ENCODE measurements at places on chromosomes 1 and 21. TPM values are rescaled to one million over a fixed set of nuclear protein-coding genes. Genes with fewer than 3 reads are reported as not detected.

RXFP4 gene
- total RNA-seq, result not detected

ASTN1 gene
- total RNA-seq, result 0.41 TPM

GRCh38 chr1:32962248-32962896 lies 2.2 kb downstream of the RNF19B start:
- no peak for DNase-seq

GRCh38 chr1:37741130-37741529 lies 23.8 kb downstream of the EPHA10 start:
- DNase-seq, result peak; percentile 6

DNA sequence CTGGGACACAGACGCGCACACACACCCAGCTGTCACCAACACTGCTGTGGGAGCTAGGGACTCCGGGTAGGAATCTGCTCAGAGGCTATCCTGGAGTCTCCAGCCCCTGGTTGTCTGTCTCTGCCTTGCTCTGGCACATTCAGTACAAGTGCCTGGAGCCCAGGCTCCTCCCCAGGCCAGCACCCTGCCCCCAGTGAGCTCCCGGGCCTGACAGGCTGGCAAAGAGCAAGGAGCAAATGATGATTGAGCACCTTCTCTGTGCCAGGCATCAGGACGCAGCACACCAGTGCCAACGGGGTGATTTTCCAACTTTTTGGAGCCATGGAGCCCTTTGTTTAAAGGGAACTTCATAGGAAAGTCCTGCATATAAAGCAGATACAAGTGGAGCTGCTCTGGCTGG lies 6.5 kb downstream of the CNTN2 start:
- DNase-seq, result no peak

Data from astrocyte (in vitro differentiated cells and primary cell).